Fibroblast of lung (primary cell): ENCODE measurements at places on chromosomes 6 and 20. TPM values are rescaled to one million over a fixed set of nuclear protein-coding genes. Genes with fewer than 3 reads are reported as not detected.

The OLIG3 gene
- not detected in 2 replicates for polyA plus RNA-seq

The HRH3 gene
- polyA plus RNA-seq, result not detected in 2 replicates

The KCNG1 gene
- polyA plus RNA-seq, result 0.73 and 1.8 TPM in 2 replicates

The WASF1 gene
- polyA plus RNA-seq, result 28.2 and 37.7 TPM in 2 replicates

The RIMS1 gene
- 0.40 and 1.1 TPM in 2 replicates for polyA plus RNA-seq

The LINC00237 gene
- not detected in 2 replicates for polyA plus RNA-seq

The CRYBG1 gene
- polyA plus RNA-seq, result 4.3 and 6.3 TPM in 2 replicates

The PCSK2 gene
- polyA plus RNA-seq, result 0.09 and 1.2 TPM in 2 replicates

The STMND1 gene
- polyA plus RNA-seq, result 0.06 TPM in 1 of 2 replicates, not detected in the other

The C20orf141 gene
- polyA plus RNA-seq, result 0.36 and 0.57 TPM in 2 replicates

The TFAP2A gene
- polyA plus RNA-seq, result 0.03 and 0.05 TPM in 2 replicates

The PDYN gene
- not detected in 2 replicates for polyA plus RNA-seq

The DEFB116 gene
- not detected in 2 replicates for polyA plus RNA-seq

The OR2B2 gene
- not detected in 2 replicates for polyA plus RNA-seq

The BAK1 gene
- 12.9 and 14.1 TPM in 2 replicates for polyA plus RNA-seq

The C2 gene
- polyA plus RNA-seq, result 2.1 and 7.6 TPM in 2 replicates
